ENCODE measurements at places on chromosomes 6 and 20.

- DNase-seq, result no peak
These were observed 17.5 kb downstream of the ZNF391 start for GRCh38 chr6:27406085-27406484.

GRCh38 chr6:81640891-81641290 lies 111.6 kb downstream of the TENT5A start:
- no peak for DNase-seq

GRCh38 chr6:109059571-109060021 lies 35.0 kb downstream of the SESN1 start:
- DNase-seq, result no peak

DNA sequence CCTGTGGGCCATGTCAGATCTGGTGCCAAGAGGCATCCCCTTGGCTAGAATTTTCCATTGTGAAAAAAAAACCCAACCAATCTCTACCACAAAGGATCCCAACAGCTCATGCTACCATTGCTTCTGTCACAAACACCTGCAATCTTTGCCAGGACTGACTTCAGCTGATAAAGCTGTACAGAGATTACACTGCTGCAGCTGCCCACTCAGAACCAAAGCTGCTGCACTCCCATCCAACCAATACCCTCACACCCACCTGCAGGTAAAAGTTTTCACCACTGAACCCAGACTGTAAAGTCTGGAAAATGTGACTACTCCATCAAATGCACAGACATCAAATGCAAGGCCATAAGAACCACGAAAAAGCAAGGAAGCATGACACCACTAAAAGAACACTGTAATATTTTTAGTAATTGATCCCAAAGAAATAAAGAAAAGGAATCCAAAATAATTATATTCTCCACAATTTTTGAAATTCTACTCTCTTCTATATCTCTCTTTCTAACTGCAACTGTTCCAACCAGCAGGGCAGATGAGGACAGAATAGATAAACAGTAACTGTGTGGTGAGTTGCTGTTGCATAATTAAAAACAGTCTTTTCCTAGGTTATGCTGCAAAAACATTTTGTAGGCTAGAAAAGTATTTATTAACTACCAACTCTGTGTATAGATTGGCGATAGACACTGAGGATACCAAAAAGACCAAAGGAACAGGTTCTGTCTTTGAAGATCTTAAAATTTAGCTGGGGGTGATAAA lies 128.0 kb upstream of the MCHR2 start:
- no peak for DNase-seq

- DNase-seq, result no peak
These were observed at the start of gene GNMT for GRCh38 chr6:42960243-42961019. Gene GNMT, plus strand, starts transcription at chr6:42960754. Its CDS starts 14 bp downstream, at chr6:42960768.

- DNase-seq, result no peak
These were observed 107.7 kb downstream of the PTPRK start for GRCh38 chr6:128412680-128413079.

- no peak for DNase-seq
These were observed 331.9 kb upstream of the JARID2 start for GRCh38 chr6:14913931-14914330.

- no peak for DNase-seq
These were observed 10.9 kb upstream of the GCM1 start for GRCh38 chr6:53159558-53159957.

DNA sequence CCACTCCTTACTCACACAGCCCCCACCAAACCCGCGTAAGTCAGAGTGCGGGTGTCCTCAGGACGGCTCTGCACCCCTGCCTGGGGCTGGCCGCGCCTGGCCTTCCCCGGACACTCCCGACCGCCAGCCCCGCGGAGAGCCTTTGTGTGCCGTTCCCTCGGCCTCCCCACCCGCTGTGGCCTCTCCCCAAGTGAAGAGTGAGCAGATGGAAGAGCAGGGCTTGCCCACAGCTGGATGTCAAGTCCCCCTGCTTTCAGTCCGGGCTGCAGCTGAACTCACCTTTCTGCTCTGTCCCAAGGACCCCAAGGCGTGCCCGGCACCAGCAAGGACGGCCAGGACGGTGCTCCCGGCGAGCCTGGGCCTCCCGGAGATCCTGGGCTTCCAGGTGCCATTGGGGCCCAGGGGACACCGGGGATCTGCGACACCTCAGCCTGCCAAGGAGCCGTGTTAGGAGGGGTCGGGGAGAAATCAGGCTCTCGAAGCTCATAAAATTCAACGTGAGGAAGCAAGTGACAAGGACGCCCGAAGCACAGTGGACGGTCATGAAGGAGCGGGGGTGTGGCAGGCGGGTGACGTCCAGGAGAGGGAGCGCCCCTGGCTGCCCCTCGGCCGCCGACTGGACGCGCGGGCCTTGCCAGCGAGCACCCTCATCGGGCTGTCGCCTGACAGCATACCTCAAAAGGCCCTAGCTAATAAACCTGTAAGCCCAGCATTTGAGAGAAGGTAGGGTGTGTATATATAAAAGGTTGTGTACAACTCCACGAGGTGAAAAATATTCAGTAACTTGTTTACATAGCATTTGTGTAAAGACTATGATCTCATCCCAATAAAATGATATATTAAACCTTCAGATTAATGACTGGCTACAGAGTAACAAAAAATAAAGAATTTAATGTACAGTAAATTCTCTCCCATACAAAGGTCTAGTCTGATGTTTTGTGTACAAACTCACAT lies 21.1 kb downstream of the TCFL5 start:
- DNase-seq, result no peak

DNA sequence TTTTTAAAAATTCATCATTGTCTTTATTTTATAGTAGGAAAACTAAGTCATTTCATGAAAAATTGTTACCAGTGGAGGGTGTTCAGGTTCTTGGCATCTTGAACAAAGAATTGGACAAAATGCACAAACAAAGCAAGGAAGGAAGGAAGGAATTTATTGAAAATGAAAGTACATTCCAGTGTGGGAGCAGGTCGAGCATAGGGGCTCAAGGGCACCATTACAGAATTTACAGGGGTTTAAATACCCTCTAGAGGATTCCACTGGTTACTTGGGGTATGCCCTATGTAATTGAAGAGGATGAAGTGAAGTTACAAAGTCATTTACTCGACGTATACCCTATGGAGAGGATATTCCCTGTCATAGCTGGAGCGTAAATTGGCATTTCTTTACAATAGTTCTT lies 37.4 kb upstream of the HDAC2 start:
- DNase-seq, result no peak

- DNase-seq, result no peak
These were observed 188.4 kb upstream of the PHACTR1 start for GRCh38 chr6:12528136-12528535.

DNA sequence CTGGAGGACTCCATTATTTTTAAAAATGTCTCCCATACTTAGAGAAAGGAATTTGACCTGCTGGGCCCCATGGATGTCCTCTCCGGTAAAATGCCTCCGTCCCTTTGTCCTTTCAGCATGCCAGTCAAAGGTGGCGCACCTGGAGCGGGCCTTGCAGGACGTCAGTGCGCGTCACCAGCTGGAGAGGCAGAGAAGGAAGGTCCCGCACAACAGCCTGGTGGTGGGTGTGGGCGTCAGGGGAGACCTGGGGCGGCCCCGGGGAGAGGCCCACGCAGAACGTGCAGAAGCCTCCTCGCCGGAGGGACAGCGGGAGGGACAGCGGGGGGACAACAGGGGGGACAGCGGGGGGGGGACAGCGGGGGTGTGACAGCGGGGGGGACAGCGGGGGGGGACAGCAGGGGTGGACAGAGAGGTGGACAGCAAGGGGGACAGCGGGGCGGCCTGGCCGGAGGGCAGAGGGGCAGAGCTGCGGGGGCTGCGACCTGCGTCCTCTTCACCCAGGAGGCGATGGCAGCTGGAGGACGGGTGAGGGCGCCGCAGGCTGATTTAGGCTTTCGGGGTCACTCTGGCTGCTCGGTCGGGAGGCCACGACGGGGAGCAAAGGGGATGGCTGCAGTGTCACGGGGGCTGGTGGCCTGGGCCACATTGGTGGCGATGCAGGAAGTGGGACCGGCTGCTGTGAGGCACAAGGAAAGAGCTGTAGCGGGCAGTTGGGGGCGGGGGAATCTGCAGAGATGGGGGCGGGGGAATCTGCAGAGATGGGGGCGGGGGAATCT lies 859 bp upstream of the KIF25 start:
- DNase-seq, result no peak

DNA sequence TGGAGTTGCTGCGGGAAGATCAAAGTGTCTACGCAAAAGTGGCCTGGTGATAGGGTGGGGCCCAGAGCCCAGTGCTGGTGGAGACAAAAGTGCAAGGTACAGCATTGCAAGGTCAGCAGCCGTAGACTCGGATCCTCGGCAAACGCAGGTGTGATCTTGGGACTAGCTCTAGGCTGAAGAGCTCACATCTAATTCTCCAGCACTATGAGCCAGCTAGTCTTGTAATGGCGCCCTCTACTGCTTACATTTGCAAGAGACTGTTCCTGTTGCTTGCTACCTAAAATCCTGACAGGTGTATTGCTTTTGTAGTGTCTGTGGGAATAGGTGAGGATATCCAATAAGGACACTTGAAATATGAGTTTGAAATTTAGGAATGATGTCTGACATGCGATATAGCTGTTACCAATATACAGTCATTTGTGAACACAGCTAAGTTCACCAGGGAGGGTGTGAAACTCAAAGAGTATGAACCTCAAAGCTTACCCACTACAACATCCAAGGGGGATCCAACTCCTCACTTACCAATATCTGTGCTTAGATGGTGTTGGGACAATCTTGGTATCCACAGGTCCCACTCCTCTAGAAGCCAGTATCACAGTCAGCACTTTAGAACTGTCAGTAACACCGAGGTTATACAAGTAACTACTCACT lies 58.4 kb downstream of the PDE7B start:
- DNase-seq, result peak; percentile 60

- no peak for DNase-seq
These were observed 25.9 kb upstream of the MYT1 start for GRCh38 chr20:64138276-64138815.

- DNase-seq, result no peak
These were observed 87.7 kb upstream of the BEND3 start for GRCh38 chr6:107202876-107203468.

- no peak for DNase-seq
These were observed 60.8 kb downstream of the STX11 start for GRCh38 chr6:144211160-144211559.

DNA sequence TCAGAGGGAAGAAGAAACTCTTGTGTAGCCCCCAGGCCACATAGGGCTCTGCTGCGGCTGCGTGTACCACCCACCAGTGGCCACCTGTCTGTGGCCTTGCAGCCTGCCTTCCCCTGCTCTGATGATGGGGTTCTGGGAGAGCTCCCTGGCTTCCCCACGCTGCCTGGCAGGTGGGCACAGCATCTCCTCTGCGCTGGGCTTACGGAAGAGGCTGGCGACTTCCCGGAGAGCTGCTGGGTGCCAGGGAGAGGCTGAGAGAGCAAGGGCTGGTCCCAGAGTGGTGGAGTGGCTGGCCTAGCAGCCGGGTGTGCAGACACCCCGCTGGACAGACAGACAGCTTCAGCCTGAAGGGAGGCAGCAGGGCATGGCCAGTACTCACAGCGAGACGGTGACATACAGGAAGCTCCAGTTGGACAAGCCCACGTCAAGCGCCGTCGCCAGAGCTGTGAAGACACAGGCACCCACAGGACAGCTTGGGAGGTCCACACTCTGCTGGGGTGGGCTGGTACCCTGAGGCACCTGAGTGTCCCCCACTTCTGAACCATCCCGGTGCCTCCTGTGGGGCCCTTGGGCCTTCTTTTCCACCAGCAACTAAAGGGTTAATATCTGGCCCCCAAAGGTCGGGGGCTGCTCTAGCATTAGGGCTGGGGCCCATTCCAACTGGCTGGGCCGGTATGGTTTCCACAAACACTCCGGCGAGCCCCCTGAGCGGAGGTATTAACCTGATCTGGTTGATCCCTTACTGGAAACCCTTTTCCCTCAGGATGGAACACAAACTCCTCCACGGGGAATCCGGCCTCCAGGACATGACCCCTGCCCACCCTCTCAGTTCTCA lies 48.1 kb upstream of the CDH22 start:
- no peak for DNase-seq

GRCh38 chr6:43613721-43614395 lies 15.2 kb downstream of the GTPBP2 start:
- no peak for DNase-seq

DNA sequence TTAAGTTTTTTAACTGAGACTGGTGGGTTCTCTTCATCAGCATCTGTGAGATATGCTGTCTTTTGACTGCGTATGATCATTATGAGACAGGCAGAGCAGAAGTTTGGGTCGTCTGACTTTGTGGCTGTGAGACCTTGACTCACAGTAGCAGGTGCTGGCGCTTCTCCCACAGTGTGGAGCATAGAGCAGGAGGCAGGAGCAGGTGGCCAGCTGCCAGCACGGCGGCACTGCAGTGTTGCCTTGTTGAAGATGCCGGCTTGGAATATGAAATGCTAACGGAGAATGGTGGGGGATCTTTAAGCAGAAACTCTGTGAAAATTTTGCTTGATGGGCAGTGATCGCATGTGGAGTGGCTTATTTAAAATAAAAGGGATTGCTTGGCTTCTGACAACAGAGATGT lies 105.0 kb downstream of the TIAM2 start:
- DNase-seq, result no peak

GRCh38 chr6:167907837-167908681 lies 81.3 kb downstream of the AFDN start:
- DNase-seq, result no peak

- DNase-seq, result no peak
These were observed 114.9 kb upstream of the PTPN1 start for GRCh38 chr20:50395251-50395729.

- DNase-seq, result no peak
These were observed 22.9 kb upstream of the ZNF133 start for GRCh38 chr20:18265441-18265840.

- DNase-seq, result no peak
These were observed 317.4 kb downstream of the SAMD5 start for GRCh38 chr6:147825848-147826247.

- no peak for DNase-seq
These were observed 61.4 kb downstream of the SYTL3 start for GRCh38 chr6:158711264-158711663.

- DNase-seq, result no peak
These were observed 21.1 kb downstream of the CDC40 start for GRCh38 chr6:110201151-110201884.

- DNase-seq, result no peak
These were observed 790 bp downstream of the TOX2 start for GRCh38 chr20:43915211-43916072.

DNA sequence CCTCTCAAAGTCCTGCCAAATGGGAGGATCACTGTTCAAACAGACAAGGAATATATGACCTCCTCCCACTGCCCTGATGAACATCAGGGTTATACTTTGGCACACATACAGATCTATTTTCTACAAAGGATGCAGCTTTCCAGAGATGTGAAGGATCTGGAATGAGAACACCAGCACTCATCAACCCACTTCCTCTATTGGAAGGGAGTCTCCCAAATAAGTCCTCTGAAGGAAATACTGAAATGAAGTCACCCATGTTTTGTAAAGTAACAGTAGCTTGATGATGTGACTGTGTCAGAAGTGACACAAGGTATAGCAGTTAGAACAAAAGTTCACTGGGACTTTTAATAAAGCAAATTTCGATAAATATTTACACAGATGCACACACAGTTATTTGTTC lies 104.9 kb downstream of the OGFRL1 start:
- DNase-seq, result no peak

GRCh38 chr20:18647777-18648176 lies 59.9 kb downstream of the DTD1 start:
- DNase-seq, result no peak

Data from HAP-1 (cell line).